Dermis microvascular lymphatic vessel endothelial cell (primary cell): ENCODE measurements at places on chromosomes 4 and X. TPM values are rescaled to one million over a fixed set of nuclear protein-coding genes. Genes with fewer than 3 reads are reported as not detected.

Gene MAGEC2
- not detected in 2 replicates for total RNA-seq

Gene FHIP1A
- total RNA-seq, result 0.39 and 0.76 TPM in 2 replicates

Gene NEUROG2
- not detected in 2 replicates for total RNA-seq

Gene SH3D19
- total RNA-seq, result 32.7 and 43.0 TPM in 2 replicates

Gene MAGEC1
- total RNA-seq, result not detected in 2 replicates

Gene MAGEA9
- not detected in 2 replicates for total RNA-seq

Gene TEX11
- not detected in 2 replicates for total RNA-seq

Gene SPIN3
- total RNA-seq, result 3.1 and 5.9 TPM in 2 replicates

DNA sequence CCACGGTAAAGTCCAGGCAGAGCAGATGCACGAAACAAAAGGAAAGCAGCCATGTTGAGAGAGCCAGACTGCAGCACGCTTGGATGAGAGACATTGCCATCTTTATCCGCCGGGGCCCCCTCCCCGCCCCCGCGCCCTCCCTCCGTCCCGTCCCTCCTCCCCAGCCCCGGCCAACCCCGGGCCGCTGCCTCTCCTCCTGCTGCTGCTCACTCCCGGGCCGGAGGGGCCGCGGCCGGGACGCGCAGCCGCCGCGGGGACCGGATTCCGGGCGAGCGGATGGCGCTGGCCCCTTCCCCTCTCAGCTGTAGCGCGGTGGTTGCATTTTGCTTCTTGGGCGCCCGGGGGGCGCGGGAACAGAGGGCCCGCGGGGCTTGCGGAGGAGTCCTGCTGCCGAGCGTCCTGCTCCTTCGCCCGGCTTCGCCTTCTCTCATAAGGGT, 542 bp downstream of the RNF150 start:
- peak; percentile 5 for DNase-seq

- no peak for DNase-seq
These were observed 29.2 kb downstream of the FANCB start for GRCh38 chrX:14843666-14844065.

DNA sequence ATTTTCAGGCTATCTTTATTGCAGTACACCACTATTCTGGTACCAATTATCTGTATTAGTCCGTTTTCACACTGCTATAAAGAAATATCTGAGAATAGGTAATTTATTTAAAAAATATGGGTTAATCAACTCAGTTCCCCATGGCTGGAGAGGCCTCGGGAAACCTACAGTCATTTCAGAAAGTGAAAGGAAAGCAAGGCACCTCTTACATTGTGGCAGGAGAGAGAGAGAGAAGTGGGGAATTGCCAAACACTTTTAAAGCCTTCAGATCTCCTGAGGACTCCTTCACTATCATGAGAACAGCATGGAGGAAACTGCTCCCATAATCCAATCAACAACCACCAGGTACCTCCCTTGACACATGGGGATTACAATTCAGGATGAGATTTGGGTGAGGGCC, 54.7 kb downstream of the AMER1 start:
- no peak for DNase-seq

GRCh38 chrX:39650768-39651347, 446.9 kb downstream of the BCOR start:
- DNase-seq, result no peak

GRCh38 chr4:118981171-118981838, 92.7 kb downstream of the SYNPO2 start:
- DNase-seq, result no peak

DNA sequence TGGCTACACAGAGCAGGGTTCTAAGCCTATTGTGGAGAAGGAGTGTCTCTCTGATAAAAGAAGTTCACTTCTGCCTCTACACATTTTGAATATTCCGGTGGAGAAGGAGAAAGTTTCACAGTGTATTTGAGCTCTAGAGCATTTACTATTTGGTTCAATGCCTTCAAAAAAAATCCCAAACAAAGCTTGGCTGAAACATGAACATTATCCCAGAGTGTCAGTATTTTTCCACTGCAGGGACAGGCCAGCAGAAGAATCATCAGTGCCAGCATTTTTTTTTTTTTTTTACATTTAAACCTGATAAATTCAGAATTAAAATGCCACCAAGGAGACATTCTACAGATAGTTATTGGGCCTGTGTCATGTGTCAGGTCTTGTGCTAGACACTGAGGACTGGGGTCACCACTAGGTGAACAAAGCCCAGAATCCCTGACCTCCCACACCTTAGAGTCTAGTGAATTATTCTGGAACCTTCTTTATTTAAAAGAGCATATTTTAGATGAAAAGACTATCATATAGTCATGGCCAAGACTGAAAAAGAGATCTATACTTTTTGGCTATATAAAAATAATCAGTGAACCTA, 48.0 kb upstream of the NAP1L5 start:
- DNase-seq, result no peak

- peak; percentile 70 for DNase-seq
These were observed 76.9 kb upstream of the SCOC start for GRCh38 chr4:140296335-140297220.

- DNase-seq, result no peak
These were observed 40.6 kb upstream of the PRDX4 start for GRCh38 chrX:23626651-23627050.

DNA sequence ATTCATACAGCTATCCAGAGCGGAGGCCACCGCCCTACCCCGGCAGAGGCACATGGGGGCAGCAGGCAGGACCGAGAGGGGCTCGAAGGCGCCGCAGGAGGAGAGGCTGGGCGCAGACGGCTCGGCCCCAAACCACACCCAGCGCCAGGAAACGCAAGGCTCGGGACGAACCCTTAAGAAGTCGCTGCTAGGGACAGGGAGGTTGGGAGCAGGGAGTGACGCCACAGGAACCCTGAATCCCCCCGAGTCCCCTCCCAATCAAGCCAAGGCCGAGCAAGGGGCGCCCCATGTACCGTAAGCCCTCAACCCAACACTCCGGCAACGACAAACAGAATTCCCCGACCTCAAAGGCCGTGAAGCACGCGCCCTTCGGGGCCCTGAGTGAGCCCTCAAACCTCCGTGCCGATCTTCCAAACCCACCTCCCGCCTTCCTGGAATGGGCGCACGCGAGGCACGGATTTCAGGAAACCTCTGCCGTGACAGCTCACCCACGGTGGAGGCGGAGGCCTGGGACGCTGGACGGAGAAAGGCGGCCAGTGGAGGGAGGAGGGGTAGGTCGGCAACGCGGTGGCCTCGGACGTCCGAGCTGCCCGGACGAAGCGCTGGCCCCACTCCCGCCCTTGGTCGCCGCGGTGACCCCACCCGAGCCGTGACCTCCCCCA, 1.8 kb downstream of the ZFYVE28 start:
- DNase-seq, result peak; percentile 34

- DNase-seq, result peak; percentile 72
These were observed 25.3 kb downstream of the FAM241A start for GRCh38 chr4:112170451-112170993.

GRCh38 chr4:19700992-19701391, 550.7 kb upstream of the SLIT2 start:
- peak; percentile 7 for DNase-seq

GRCh38 chr4:1770245-1770644, 22.8 kb upstream of the FGFR3 start:
- DNase-seq, result no peak

DNA sequence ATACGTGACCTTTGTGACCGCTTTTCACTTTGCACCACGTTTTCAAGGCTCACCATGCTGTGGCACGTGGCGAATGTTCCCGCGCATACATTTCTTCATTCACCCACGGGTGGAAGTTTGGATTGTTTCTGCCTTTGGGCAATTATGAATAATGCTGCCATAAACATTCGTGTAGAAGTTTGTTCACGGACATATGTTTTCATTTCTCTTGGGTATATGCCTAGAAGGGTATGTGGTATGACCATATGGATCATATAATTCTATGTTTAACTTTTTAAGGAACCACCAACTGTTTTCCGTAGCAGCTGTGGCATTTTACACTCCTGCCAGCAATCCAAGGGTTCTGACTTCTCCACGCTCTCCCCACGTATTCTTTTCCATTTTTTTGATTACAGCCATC, 60.9 kb upstream of the MXD4 start:
- no peak for DNase-seq

- DNase-seq, result no peak
These were observed 155.6 kb downstream of the PCDH7 start for GRCh38 chr4:30875658-30876269.

DNA sequence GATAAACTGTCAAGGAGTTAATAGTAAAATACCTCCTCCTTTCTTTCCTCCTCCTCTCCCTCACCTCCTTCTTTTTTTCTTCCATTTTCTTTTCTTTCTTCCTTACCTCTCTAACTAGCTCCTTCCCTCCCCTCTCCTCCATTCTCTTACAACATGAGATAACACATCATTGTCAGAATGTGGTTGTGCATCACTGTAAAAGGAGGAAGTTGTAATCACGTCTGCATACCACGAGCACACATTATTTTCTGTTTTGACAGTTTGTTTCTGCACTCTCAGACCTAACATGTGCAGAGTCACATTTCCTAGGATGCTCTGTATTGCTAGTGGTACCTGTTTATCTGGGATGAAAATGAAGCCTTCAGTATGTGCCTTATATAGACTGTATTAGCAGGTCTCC, 9.1 kb downstream of the SLIT2 start:
- DNase-seq, result no peak

GRCh38 chr4:126448086-126448845, 1133.5 kb downstream of the FAT4 start:
- no peak for DNase-seq

GRCh38 chrX:45128896-45129454, 71.7 kb downstream of the DIPK2B start:
- DNase-seq, result no peak

DNA sequence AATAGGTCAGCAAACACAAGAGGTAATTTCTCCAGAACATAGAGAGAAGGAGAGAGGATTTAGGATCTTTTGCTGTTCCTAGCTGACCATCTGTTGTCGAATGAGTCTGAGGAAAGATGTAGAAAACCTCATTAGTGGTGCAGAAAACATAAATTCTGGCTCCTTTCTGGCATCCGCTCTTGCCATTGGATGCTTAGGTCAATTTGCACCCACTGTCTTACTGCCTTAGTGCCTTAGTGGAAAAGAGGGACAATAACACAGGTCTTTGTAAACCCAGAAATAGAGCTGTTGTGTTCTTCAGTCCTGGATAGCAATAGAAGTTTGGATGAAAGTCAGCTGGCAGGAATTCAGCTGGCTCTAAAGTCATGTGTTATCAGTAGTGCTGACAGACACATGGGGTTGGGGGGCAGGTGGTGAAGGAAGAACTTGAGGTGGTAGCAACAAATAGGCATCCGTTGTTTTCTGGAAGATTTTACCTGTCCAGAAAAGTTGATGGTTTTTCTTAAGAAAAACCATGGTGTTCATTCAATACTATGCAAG, 78.2 kb downstream of the GLRA2 start:
- no peak for DNase-seq

GRCh38 chr4:118969359-118969758, 80.7 kb downstream of the SYNPO2 start:
- DNase-seq, result peak; percentile 34

GRCh38 chr4:175906384-175906783, 94.3 kb upstream of the GPM6A start:
- DNase-seq, result no peak

- DNase-seq, result no peak
These were observed 236.7 kb downstream of the ASMT start for GRCh38 chrX:1851527-1851926.

GRCh38 chr4:123777373-123777772, 380.8 kb downstream of the SPRY1 start:
- peak; percentile 32 for DNase-seq

DNA sequence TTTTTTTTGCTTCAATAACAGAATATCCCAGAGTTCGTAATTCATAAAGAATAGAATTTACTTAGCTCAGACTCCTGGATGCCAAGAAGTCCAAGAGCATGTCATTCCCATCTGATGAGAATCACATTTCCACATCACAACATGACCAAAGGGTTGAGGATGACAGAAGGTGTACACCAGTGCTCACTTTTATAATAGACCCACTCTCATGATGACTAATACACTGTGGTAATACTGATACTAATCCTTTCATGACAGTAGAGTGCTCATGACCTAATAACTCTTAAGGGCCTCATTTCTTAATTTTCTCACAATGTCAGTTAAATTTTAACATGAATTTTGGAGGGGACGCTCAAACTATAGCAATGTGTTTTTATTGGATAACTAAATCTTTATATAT, 69.2 kb downstream of the ZNF732 start:
- DNase-seq, result no peak

DNA sequence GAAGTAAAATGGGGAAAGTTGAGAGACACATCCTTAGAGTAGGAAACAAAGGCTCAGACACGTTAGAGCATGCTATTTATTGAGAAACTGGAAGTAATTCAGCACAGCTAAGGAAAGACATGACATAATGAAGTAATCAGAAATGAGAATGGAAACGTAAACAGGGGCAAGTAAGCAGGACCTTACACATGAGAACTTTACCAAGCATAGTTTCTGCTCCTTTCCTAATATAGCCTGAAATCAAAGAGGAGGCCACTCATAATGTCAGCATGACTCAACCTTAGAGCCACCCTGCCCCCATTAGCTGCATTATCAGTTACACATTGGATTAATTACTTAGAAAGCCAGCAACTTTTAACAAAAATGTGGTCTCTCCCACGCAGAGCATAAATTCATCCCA, 558.3 kb upstream of the GRIA3 start:
- DNase-seq, result no peak

DNA sequence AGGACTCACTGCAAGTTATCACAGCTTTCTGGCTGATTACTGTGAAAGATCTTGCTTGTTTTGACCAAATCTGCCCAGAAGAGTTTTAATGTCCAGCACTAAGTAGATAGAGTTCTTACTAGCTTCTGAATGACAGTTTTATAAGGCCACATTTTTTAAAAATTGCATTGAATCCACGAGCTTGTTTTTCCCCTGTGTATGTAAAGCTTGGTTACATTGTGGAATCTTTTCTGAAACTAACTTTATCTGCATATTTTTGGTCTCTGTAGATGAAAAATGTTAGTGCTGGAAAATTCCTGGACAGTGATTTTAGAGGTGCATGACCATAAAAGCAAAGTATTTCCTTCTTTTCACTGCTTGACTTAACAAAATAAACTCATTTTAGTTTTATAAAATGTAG, 650.3 kb upstream of the FAM241A start:
- DNase-seq, result no peak

DNA sequence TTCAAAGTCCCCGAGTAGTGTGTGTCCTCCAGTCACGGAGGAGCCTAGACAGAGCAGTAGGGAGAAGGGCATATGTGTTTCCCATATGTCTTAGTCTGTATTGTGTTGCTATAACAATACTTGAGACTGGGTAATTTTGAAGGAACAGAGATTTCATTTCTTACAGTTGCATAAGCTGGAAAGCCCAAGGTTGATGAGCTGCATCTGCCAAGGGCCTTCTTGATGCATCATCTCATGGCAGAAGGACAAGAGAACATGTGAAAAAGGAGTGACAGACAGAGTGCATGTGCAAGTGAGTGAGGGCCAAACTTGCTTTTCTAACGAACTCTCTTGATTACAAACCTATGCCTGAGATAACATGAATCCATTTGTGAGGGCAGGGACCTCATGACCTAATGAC, 243.4 kb downstream of the ARHGAP10 start:
- no peak for DNase-seq
